ENCODE measurements at places on chromosomes 6 and 20. TPM values are rescaled to one million over a fixed set of nuclear protein-coding genes. Genes with fewer than 3 reads are reported as not detected.
A peak's percentile ranks its signal among the peaks of the same experiment; 100 is the strongest.

- peak; percentile 46 for DNase-seq
Observed at GRCh38 chr6:26122402-26122792, 35.2 kb downstream of the HFE start.

GRCh38 chr6:3337521-3338350 lies 79.0 kb downstream of the PSMG4 start:
- DNase-seq, result peak; percentile 51

DNA sequence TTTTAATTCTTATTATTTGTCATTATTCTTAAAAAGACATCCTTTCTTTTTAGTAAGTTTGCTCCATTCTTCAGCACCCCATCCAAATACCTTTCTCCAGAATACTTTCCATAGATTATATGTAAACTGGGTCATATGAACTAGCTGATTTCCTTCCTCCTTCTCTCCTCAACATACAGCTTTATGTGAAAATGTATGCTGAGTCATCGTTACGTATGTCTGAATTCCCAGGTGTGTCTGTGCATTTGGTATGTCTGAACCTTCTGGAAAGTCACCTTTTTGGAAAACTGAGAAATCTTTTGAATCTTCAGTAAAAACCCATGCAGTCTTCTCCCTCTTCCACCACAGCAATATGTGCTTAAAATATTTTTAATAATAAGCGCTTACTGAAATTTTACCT lies 264.5 kb downstream of the EYA4 start:
- no peak for DNase-seq

DNA sequence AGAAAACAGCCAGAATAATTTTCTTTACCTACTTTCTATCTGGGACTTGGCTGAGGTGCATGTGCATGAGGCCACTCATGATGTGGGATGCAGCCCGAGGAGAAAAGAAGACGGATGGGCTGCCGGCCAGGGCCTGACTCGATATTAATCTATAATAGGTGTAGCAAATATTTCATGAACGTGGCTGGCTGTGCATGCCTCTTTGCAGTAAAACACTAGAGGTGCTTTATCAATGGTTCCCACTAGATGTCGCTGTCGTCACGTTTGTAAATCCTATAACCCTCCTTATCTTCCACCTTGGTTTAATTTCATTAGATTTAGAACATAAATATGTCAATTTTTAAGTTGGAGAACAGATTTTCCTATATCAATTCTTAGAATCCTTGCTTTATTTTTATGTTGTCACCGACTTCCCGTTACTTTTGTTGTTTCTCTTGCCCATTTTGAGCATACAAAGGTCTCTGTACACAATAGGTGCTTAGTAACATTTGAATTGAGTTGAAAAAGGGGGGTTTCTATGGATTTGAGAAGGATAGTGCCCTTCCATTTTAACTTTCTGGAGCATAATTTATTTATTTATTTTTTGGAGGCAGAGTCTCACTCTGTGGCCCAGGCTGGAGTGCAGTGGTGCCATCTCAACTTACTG lies 19.6 kb upstream of the FERMT1 start:
- peak; percentile 56 for DNase-seq

Gene SLC17A1
- not detected for total RNA-seq
